ENCODE measurements at places on chromosomes 13 and 19.

- peak overlapping the region; percentile 85 for H3K4me3 ChIP-seq
- DNase-seq: no peak
- peaks cover 24% of the 10 kb centered on the region for H3K4me1 ChIP-seq
- peaks cover 15% of the 10 kb centered on the region for H3K36me3 ChIP-seq
These were observed 1.6 kb downstream of the ZNF579 start for GRCh38 chr19:55578761-55579747.

GRCh38 chr13:32989290-32989667 lies 26.9 kb upstream of the KL start:
- DNase-seq: no peak
- H3K36me3 ChIP-seq: no peaks in the 10 kb centered on the region
- peaks cover 27% of the 10 kb centered on the region for H3K27me3 ChIP-seq
- H3K27ac ChIP-seq: no peak overlapping the region
- no peaks in the 10 kb centered on the region for H3K4me1 ChIP-seq

DNA sequence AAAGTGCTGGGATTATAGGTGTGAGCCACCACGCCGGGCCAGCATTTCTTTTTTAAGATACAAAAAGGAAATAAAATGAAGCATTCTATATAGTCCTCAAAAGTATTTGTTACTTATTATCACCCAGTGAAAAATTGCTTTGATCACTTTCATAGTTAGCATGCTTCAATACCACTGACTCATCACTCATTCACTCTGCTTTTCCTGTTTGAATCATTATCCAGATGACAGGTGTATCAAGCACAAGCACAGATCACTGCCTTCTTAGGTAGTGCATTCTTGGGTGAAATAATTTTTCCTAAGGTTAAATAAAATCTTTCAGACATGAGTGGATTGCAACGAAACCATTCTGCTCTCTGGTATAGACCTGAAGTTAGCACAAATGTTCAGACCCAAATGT lies 35.8 kb upstream of the SPART start:
- no peak overlapping the region for H3K4me3 ChIP-seq
- H3K27me3 ChIP-seq: no peaks in the 10 kb centered on the region
- H3K27ac ChIP-seq: no peak overlapping the region
- no peak for DNase-seq
- no peaks in the 10 kb centered on the region for H3K36me3 ChIP-seq

- no peaks in the 10 kb centered on the region for H3K4me1 ChIP-seq
- no peaks in the 10 kb centered on the region for H3K36me3 ChIP-seq
- no peak overlapping the region for H3K4me3 ChIP-seq
- H3K27me3 ChIP-seq: no peaks in the 10 kb centered on the region
- DNase-seq: no peak
These were observed 1146.2 kb upstream of the SPRY2 start for GRCh38 chr13:81487151-81487550.

GRCh38 chr13:25292301-25292700 lies 5.0 kb upstream of the MTMR6 start:
- no peak overlapping the region for H3K27ac ChIP-seq
- no peaks in the 10 kb centered on the region for H3K4me1 ChIP-seq
- peaks cover 7% of the 10 kb centered on the region for H3K36me3 ChIP-seq
- no peak for DNase-seq
- no peak overlapping the region for H3K4me3 ChIP-seq

- no peak overlapping the region for H3K27ac ChIP-seq
- H3K4me3 ChIP-seq: no peak overlapping the region
These were observed 32.7 kb downstream of the KDM4B start for GRCh38 chr19:5001615-5002014.

DNA sequence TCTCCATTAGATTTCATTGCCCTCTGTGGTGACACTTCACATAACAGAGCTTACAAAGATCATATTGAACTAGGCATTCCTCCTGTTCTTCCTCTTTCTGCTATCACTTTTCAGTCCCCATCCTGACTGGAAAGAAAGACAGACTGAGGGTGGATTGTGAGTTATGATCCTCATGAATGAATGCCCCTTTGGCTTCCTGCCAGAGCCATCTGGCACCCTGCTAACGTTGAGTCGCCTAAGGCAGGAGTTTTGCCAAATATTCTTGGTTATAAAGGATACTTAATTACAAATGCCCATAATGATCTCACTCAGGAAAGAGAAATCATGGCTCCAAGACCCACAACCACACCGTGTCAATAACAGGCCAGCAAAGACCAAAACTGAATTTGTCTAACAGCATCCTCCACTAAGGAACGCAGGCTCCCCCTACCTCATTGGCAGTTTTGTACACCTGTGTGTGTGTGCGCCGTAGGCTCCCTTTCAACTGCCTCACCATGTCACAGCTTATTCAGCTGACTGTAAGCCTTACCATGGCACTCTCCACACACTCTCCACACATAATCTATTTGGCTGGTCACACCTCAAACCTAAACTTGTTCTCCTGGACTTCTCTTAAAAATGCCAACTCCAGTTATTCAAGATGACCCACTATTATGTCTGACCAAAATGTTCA lies 15.5 kb downstream of the ZNF211 start:
- H3K4me1 ChIP-seq: peaks cover 9% of the 10 kb centered on the region
- no peak overlapping the region for H3K4me3 ChIP-seq
- peaks cover 20% of the 10 kb centered on the region for H3K27me3 ChIP-seq
- H3K36me3 ChIP-seq: peaks cover 4% of the 10 kb centered on the region
- DNase-seq: no peak

Measured in central memory CD8-positive, alpha-beta T cell (primary cell).